NCI-H446 treated with DMSO at 0.1 percent for 48 hours (cell line): ENCODE measurements at places on chromosomes 12 and 14.

GRCh38 chr14:82587226-82587625, 1053.6 kb upstream of the SEL1L start:
- DNase-seq: no peak

DNA sequence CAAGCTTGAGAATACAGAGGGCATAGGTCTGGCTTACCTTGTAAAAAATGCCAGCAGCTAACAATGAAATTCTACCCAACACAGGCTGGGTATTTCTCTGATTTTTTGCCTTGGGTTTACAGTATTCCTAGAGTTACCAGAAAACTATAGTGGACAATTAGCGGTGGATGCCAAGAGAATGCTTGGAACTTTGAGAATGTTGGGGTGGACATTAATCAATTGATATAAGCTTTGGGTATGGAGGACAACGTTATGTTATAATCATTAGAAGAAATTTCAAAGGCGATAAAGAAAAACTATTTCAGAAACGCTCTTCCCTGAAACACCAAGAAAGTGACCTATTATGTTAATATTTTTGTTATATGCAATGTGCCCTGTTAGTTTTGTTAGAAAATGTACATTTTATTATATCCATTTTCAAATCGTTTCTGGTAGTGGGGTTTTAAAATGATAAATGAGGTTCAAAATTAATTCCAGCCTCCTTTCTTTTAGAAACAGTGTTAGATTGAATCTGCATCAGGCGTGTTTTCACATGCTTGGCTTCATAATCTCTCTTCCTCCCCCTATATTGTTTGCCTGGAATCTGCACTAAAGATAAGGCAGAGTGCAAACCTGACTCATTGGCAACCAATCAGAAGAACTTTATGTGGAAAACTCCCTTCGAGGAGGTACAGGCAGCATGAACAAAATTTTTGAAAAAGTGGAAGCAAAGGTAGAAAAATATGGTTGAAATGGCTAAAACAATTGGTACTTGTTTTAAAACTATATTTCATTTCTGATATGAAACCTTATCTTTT, 1.4 kb upstream of the PTPRQ start:
- DNase-seq: no peak

DNA sequence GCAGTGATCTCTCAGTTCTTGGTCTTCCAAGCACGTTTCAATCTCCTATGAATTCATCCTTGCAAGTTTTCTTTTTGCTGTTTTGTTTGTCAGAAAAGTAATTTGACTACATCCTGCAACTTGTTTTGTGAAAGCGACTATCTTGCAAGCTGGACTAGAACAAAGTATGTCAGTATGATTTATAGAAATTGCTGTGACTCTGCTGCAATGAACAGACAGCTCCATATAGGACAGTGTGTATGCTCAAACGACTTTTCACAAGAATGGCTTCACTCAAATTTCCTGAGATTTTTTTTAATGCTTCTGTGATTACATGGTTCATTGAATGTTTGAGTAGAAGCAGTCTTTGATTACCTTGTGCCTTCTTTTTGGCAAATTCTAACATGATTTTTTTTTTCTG, 123.5 kb upstream of the TRHDE start:
- no peak for DNase-seq

- DNase-seq: no peak
Observed at GRCh38 chr12:57130941-57131340, 2.7 kb downstream of the LRP1 start.

GRCh38 chr14:76867516-76868453, 41.6 kb downstream of the LRRC74A start:
- DNase-seq: no peak

- no peak for DNase-seq
Observed at GRCh38 chr12:123401753-123402683, 18.1 kb downstream of the KMT5A start.

DNA sequence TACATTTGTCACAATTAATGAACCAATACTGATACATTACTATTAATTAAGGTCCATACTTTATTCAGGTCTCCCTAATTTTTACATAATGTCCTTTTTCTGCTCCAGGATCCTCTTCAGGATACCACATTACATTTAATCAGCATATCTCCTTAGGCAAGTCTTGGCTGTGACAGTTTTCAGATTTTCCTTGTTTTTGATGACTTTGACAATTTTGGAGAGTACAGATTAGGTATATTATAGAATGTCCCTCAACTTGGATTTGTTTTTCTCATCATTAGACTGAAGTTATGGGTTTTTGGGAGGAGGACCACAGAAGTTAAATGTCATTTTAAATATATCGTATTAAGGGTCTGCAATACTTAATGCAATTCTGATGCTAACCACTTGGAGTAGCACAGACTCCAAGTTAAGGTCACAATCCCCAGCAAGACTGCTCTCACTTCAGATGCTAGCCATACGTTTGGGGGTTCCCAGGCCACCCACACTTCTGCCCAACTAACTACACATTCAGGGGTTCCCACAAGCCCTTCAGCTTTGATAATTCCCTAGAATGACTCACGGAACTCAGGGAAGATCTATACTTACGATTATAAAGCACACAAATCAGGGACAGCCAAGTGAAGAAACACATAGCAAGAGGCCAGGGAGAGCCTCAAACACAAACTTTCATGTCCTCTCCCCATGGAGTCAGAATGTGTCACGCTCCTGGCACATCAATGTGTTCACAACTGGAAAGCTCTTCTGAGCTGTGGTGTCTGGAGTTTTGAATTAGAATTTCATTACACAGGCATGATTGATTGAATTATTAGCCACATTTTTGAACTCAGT, 17.0 kb upstream of the NUBPL start:
- no peak for DNase-seq

DNA sequence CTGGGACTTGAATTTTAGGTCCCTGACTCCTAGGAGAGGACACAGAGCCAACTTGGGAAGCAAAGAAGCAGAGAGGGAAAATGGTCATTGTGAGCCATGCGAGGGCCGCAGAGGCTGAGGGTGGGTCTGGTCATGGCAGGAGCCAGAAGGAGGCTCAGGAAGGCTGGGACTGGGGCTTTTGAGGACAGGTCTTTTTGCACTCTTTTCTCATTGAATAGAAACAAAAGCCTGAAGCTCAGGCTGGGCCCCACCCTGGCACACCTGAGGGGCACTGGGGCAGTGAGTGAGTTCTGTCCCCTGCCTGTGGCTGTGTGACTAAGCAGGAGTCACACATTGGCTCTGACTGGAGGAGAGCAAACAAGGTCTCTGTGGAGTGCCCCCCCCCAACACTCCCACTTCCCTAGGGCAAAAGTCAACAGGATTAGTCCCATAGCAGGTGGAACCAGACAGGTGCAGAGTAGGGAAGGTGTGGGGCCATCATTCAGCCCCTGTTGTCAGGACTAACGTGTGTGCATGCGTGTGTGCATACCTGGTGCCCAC, 2.8 kb downstream of the KRT7 start:
- DNase-seq: no peak

- no peak for DNase-seq
Observed at GRCh38 chr14:22554498-22555383, 34.3 kb downstream of the DAD1 start.

- DNase-seq: no peak
Observed at GRCh38 chr12:80068173-80068572, 31.2 kb upstream of the OTOGL start.

DNA sequence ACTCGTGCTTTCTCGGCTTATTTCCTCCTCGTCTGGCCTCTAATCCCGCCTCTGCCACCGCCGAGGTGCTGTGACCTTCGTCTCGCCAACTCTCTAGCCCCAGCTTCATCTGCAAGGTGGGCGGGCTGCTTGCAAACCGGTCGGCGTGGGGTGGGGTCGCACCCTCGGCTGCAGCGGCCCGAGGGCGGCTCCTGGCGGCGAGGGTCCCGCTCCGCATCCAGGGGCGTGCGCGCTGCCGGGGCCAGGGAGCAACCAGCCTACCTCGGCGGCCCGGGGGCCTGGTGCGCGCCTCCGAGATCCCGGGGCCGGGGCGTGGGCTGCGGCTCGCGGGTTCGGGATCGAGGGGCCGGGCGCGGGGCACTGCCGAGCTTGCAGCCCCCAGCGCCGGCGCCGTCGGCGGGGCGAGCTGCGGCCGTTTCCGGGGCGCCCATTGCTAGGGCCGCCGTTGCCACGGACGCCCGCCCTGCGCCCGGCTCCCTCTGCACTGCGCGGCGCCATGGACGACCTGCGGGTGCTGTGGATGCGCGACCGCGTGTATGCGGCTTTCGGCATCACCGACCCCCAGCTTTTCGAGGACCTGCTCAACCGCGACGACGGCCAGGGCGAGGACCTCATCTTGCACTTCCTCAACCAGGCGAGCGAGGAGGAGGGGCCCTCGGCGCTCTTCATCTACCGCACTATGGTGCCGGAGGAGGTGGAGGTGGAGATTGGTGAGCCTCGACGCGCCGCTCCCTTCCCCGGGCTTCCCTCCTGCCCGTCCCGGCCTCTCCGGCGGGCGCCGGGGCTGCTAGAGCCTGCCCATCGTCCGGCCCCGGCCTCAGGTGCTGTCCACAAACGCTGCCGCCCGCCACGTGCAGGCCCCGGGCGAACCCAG, at the start of gene DNAH10:
Gene DNAH10, plus strand, starts transcription at position 461 of the 874 bp plus-strand sequence. Its CDS starts 36 bp downstream, at position 497.
- DNase-seq: no peak

DNA sequence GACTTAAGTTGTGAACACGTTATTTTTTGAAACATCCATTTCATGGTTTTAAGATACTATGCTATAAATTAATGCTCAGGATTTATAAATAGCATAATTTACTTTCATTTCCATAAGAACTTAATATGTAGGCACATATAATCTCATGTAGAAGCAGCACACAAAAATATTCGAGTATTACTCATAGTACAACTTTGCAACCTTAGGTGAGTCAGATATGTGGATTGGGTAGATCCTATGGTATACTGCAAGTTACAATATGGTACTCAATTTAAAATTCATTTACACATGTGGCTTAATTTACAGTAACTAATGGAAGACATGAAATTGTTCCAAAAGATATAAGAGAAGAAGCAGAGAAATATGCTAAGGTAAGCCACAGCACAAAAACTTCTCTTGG, 26.0 kb downstream of the PSMA3 start:
- no peak for DNase-seq
